Stimulated activated naive CD4-positive, alpha-beta T cell treated with Interleukin-2 at 50 U/mL for 16 hours (primary cell): ENCODE measurements at places on chromosomes 2 and 18.

GRCh38 chr2:226799976-226800940 lies 638 bp upstream of the IRS1 start:
- DNase-seq: no peak

DNA sequence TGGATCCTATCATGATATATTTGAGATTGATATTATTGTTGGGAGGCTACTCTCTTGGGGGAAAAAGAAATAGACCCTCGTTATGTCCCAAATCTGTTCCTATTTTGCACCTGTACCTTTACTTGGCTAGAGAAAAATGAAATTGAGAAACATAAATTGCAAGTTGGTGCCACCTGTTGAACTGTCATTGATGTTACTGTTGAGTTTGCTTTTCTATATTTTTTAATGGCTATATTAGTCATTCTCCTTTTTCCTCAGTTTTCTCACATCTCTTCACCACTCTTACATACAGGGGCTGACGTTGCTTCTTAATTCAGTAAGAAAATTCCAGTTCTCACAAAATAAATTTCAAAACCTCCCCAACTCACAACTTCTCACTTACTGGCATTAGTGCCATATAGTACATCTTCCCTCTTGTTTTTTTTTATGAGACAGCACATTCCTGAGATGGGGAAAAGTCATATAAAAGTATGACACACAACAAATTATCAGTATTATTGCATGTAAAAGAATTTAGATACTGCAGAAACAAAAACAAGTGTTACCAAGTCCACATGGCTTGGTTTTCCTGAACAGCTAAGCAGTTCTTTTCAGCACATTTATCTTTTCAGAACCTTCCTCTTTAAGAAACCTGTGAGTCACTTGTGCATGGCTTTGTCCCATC lies 348.3 kb upstream of the DSEL start:
- no peak for DNase-seq

GRCh38 chr18:49024804-49025421 lies 74.1 kb upstream of the SMAD7 start:
- DNase-seq: no peak

GRCh38 chr2:219350710-219351221 lies 18.2 kb upstream of the RESP18 start:
- DNase-seq: no peak

DNA sequence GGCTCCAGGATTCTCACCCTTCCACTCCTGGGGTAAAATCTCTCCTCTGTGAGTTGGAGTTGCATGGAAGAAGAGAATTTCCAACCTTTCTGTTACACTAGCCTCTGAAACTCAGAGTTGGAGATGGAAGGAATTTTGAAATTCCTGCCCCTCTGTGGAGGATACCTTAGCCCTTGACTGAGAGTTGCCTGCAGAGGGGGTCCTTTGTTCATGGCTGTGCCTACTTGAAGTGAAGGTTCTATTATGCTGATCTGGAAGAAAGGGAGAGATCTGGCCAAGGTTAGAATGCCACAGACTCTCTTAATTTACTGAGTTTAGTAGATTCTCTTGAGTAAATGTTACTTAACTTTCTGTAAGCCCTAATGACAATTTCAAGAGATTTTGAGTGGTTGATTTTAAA lies 626.6 kb upstream of the GYPC start:
- DNase-seq: no peak
